ENCODE measurements at places on chromosomes 16 and 17.
A peak's percentile ranks its signal among the peaks of the same experiment; 100 is the strongest.

GRCh38 chr17:12390631-12391030 is 275.1 kb upstream of the MYOCD start:
- no peaks in the 10 kb centered on the region for H3K27me3 ChIP-seq
- no peaks in the 10 kb centered on the region for H3K36me3 ChIP-seq
- no peak for DNase-seq
- H3K4me1 ChIP-seq, result no peaks in the 10 kb centered on the region
- no peak overlapping the region for H3K27ac ChIP-seq

DNA sequence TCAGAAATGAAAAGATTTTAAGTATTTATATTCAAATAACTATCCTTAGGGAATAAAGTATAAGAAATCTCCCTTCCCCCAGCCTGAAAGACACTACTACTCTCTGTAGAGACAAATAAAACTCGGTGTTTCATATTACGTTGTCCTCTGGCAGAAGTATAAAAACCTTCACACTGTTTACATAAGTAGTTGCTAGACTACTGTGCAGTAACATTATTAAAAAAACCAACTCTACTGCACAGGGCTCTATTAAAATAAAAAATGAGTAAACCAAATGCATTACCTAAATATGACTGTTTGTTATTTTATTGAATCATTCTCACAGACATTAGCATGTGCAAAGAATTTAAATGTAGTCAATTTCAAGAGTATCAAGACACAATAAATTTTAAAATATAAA is 67.4 kb downstream of the MED13 start:
- no peak for DNase-seq
- H3K27me3 ChIP-seq, result no peaks in the 10 kb centered on the region
- H3K4me3 ChIP-seq, result no peak overlapping the region
- H3K36me3 ChIP-seq, result peaks cover 22% of the 10 kb centered on the region
- no peak overlapping the region for H3K27ac ChIP-seq

DNA sequence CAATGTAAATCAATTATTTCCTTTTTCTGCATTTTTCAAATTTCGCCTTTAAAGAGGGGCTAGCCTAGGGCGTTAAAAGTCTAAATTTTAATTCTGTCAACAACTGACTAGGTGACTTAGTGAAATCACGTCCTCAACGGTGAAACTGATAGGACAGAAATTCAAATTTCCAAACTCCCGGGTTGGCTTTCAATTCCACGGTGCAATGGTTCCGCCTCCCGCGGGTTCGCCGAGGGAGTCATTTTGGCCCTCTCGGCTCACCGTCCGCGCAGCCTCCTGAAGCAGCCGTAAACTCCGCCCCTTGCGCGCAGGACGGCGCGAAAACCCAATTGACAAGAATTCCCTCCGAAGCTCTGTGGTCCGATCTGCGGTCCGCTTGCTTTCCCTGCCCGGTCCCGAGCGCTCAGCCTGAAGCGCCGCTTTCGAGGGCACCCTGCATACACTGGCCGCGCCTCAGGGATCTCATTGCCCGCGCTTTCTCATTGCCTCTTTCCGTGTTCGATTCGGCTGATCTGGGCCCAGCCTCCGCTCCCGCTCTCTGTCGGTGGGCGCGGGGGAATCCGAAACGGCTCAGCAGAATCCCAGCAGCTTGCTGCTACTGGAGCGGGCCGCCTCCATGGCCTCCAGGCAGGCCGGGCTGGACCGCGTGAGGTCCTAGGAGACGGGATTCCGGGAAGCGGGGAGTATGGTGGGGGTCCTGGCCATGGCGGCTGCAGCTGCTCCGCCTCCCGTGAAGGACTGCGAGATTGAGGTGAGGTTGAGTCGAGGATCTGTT is at the start of gene ATAD5:
ATAD5 (plus strand) TSS at position 304 of the 775 bp plus-strand sequence; CDS start at position 686, 382 bp downstream.
- H3K4me3 ChIP-seq, result peak within 1 kb of the TSS; percentile 94
- H3K27ac ChIP-seq, result peak within 1 kb of the TSS; percentile 97
- peaks cover 36% of the 10 kb centered on the region for H3K4me1 ChIP-seq
- peak; percentile 92 for DNase-seq
- H3K36me3 ChIP-seq, result peaks cover 21% of the 10 kb centered on the region
- H3K27me3 ChIP-seq, result no peaks in the 10 kb centered on the region

GRCh38 chr17:50421308-50422051 is 4.5 kb upstream of the ACSF2 start:
- peaks cover 9% of the 10 kb centered on the region for H3K27me3 ChIP-seq
- peaks cover 5% of the 10 kb centered on the region for H3K36me3 ChIP-seq
- peak overlapping the region; percentile 69 for H3K4me3 ChIP-seq
- H3K4me1 ChIP-seq, result peaks cover 25% of the 10 kb centered on the region

DNA sequence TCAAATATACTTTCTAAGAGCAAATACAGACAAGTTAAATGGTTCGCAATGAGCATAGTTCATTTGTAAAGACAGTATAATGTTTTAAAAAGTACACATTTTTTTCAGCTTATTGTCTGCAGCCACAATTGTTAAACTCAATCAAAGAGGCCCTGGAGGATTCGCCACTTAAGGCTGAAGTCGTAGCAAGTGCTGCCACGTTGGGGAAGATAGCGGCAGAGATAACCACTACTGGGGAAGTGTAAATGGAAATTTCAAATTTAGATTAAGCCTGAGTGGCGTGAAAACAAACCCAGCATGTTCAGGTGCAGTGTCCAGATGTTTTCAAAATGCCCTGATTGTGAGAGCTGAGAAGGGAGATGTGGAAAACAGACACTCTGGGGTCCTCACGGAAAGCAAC is 8.4 kb downstream of the PMP22 start:
- H3K4me1 ChIP-seq, result peaks cover 14% of the 10 kb centered on the region
- DNase-seq, result no peak
- H3K36me3 ChIP-seq, result no peaks in the 10 kb centered on the region
- no peak overlapping the region for H3K4me3 ChIP-seq
- peaks cover 65% of the 10 kb centered on the region for H3K27me3 ChIP-seq

DNA sequence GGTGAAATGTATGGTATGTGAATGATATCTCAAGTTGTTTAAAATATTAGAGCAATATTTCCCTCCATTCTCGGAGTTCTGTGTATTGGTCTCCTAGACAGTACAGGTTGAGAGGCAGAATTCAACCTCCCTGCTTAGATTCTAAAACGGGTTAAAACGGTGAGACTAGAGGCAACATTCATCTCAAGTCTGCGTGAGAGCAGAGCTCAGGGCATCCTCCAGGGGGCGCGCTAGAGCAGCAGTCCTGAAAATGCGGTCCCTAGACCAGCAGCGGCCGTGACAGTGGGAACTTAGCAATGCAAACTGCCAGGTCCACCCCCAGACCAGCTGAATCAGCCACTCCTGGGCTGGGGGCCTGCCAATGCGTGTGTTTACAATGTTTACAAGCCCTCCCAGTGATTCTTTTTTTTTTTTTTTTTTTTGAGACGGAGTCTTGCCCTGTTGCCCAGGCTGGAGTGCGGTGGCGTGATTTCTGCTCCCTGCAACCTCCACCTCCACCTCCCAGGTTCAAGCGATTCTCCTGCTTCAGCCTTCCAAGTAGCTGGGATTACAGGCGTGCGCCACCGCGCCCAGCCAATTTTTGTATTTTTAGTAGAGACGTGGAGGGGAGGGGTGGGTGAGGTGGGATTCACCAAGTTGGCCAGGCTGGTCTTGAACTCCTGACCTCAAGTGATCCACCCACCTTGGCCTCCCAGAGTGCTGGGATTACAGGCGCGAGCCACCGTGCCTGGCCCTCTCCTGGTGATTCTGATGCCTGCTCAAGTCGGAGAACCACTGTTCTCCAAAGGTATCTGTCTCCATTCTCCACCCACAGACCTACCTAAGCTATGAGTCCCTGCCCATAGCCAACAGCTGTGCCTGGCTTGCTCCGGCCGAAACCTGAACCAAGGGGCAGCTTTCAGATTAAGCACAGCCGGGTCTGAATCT is 24.2 kb downstream of the KLHL36 start:
- peaks cover 8% of the 10 kb centered on the region for H3K4me1 ChIP-seq
- H3K4me3 ChIP-seq, result no peak overlapping the region
- no peaks in the 10 kb centered on the region for H3K36me3 ChIP-seq
- DNase-seq, result peak; percentile 86
- no peak overlapping the region for H3K27ac ChIP-seq

- peaks cover 23% of the 10 kb centered on the region for H3K36me3 ChIP-seq
- DNase-seq, result no peak
- no peak overlapping the region for H3K4me3 ChIP-seq
- no peak overlapping the region for H3K27ac ChIP-seq
- H3K4me1 ChIP-seq, result no peaks in the 10 kb centered on the region
Measured at GRCh38 chr16:71933913-71934695, 38.8 kb downstream of the IST1 start.

- no peak for DNase-seq
- peaks cover 4% of the 10 kb centered on the region for H3K4me1 ChIP-seq
- peaks cover 3% of the 10 kb centered on the region for H3K36me3 ChIP-seq
Measured at GRCh38 chr16:4370570-4371356, 885 bp upstream of the VASN start.

DNA sequence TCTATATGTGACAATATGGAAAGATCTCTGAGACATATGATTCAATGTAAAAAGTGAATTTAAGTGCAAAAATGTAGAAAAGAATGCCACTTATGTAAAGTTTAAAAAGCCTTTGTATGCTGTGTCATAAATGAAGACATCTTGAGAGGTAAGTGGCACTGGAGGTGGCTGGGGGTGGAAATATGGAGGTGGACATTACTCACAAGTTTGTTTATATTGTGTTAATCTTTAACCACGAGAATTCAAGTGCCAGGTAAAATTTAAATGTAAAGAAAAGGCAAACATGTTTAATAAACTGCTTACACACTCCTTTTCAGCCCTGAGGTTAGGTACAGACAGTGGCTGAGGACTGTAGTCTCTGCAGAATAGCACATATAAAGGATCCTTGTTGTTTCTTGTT is 235.1 kb downstream of the ABCC12 start:
- no peaks in the 10 kb centered on the region for H3K36me3 ChIP-seq
- no peaks in the 10 kb centered on the region for H3K27me3 ChIP-seq
- no peak overlapping the region for H3K4me3 ChIP-seq
- no peak for DNase-seq

DNA sequence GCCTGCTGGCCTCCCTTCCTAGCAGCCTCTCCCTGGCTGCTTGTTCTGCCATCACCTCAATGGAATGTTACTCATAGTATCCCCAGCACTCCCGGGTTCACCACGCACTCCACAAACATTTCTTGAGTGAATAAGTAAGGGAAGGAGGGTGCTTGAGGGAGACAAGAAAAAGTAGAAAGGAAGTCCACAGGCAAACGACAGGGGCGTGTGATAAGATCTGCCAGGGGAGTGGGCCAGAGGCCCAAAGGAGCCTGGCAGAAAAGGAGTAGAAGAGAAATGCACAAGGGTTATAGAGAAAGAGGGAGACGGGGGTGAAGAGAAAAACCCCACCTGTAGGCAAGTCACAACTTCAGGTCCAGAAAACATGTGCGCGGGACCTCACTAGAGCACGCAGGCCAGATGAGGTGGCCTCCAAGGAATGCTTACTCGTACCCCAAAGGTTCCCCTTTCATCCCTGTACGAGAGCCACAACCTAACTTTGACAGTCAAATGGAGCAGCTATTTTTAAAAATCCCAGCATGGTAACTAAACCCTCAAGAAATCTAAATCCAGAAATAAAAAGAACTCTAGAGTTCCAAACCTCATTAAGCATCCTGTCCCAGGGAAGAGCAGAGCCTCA is 6.6 kb downstream of the ZDHHC7 start:
- peaks cover 11% of the 10 kb centered on the region for H3K36me3 ChIP-seq
- no peak for DNase-seq
- no peaks in the 10 kb centered on the region for H3K27me3 ChIP-seq

DNA sequence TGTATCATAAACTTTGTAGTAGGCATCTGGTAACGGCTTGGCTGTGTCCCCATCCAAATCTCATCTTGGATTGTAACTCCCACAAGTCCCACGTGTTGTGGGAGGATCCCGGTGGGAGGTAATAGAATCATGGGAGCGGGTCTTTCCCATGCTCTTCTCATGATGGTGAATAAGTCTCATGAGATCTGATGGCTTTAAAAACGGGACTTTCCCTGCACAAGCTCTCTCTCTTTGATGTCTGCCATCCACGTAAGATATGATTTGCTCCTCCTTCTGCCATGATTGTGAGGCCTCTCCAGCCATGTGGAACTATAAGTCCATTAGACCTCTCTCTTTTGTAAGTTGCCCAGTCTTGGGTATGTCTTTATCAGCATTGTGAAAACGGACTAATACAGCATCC is 248.7 kb downstream of the SNX29 start:
- H3K27ac ChIP-seq, result no peak overlapping the region
- no peaks in the 10 kb centered on the region for H3K36me3 ChIP-seq
- H3K4me3 ChIP-seq, result no peak overlapping the region
- no peaks in the 10 kb centered on the region for H3K4me1 ChIP-seq
- DNase-seq, result no peak

- DNase-seq, result no peak
- no peak overlapping the region for H3K4me3 ChIP-seq
- H3K27ac ChIP-seq, result no peak overlapping the region
Measured at GRCh38 chr17:65467156-65467555, 94.3 kb downstream of the AXIN2 start.

GRCh38 chr16:83929811-83930555 is 23.1 kb upstream of the OSGIN1 start:
- no peak for DNase-seq
- H3K4me1 ChIP-seq, result no peaks in the 10 kb centered on the region
- no peak overlapping the region for H3K27ac ChIP-seq
- no peak overlapping the region for H3K4me3 ChIP-seq
- no peaks in the 10 kb centered on the region for H3K36me3 ChIP-seq

DNA sequence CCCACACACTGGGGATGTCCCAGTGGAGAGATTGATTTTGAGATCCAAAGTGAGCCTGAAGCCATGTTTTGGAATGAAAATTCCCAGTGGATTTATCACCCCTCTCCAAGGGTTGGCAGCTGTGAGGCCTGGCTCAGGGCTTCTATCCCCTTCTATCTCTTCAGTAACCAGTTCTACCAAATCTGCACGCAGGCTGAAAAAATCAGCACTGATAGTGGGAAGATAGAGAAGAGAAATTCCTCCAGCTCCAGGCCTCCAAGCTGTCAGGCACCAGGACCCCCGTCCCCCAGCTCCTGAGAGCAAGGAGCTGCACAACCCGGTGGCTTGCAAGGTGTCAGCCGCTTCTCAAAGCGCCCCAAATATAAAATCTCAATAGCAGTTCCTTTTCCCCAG is 1.0 kb downstream of the FLOT2 start:
- no peaks in the 10 kb centered on the region for H3K27me3 ChIP-seq
- peaks cover 63% of the 10 kb centered on the region for H3K4me1 ChIP-seq
- H3K4me3 ChIP-seq, result peak overlapping the region; percentile 91
- H3K36me3 ChIP-seq, result peaks cover 32% of the 10 kb centered on the region

DNA sequence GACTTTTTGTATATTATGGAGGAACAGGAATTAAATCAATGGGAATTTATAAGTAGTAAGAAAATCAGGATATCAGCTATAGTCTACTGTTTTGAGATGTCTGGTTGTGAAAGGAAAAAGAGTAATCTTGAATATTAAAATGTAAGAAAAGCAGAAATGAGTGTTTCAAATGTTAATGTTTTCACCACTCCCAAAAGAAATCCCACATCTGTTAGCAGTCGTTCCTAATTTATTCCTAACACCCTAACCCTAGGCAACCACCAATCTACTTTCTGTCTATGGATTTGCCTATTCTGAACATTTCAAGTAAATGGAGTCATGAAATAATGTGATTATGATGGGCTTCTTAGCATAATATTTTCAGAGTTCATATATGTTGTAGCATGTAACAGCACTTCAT is 133.0 kb downstream of the CHD9 start:
- H3K4me1 ChIP-seq, result no peaks in the 10 kb centered on the region
- no peak for DNase-seq
- no peaks in the 10 kb centered on the region for H3K27me3 ChIP-seq
- no peak overlapping the region for H3K4me3 ChIP-seq
- H3K36me3 ChIP-seq, result peaks cover 41% of the 10 kb centered on the region

- peaks cover 22% of the 10 kb centered on the region for H3K27me3 ChIP-seq
- H3K4me3 ChIP-seq, result peak overlapping the region; percentile 98
- peaks cover 20% of the 10 kb centered on the region for H3K4me1 ChIP-seq
- no peaks in the 10 kb centered on the region for H3K36me3 ChIP-seq
- peak overlapping the region; percentile 90 for H3K27ac ChIP-seq
- no peak for DNase-seq
Measured at GRCh38 chr17:42743595-42744282, 1.1 kb downstream of the EZH1 start.
